ENCODE measurements at places on chromosomes 3 and 15. TPM values are rescaled to one million over a fixed set of nuclear protein-coding genes. Genes with fewer than 3 reads are reported as not detected.
A peak's percentile ranks its signal among the peaks of the same experiment; 100 is the strongest.

DNA sequence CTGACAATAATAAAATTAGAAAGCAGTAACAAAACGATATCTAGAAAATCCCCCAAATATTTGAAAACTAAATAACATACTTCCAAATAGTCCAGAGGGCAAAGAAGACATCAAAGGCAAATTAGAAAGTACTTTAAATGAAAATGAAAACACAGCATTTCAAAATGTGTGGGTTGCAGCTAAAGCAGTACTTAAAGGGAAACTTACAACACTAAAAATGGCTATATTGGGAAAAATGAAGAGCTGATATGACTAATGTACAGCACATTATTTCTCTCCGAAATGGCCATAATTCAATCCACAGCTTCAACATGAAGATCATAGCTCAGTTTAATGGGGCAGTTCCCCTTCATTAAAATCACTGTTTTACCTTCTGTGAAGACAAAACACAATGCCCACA is 71.9 kb downstream of the FBXL22 start:
- DNase-seq, result no peak

DNA sequence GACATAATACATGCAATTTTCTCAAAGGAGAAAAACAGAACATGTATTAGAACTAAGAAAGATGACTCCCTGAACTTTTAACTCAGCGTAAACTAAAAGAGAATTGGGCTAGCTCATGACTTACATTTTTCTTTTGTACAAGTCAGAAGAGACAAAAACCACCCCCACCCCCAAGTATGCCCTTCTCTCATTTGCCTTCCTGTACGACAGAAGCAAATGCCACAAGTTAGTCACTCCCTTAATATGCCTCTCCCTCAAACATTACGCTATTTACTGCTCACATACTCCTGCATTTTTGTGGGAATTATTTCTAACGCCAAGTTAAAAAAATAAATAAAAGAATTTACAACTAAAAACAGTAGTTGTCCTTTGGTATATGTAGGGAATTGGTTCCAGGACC is 22.0 kb downstream of the CPEB1 start:
- no peak for DNase-seq

DNA sequence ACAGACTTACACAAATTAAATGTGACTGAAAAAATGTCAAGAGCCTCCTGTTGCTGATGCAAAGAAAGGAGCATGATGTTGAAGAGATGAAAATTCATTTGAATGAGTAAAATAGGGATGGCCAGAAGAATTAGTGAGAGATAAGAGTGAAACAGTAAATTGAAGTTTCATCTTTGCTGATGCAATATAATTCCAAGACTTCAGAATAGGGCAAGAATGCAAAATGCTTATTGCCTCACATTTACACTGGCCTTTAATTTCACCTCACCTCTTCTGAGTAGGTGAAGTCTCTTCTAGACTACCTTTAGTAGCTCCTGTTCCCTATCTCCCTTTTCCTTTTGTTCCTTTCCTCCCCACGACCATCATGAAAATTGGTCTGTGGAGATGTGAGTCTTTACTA is 15.3 kb upstream of the MAPK6 start:
- DNase-seq, result no peak

GRCh38 chr3:71102111-71102983 is 481.2 kb downstream of the FOXP1 start:
- no peak for DNase-seq

GRCh38 chr3:49867871-49868321 is 1.8 kb downstream of the CAMKV start:
- no peak for DNase-seq

GRCh38 chr3:41598402-41599126 is 363.3 kb downstream of the ULK4 start:
- DNase-seq, result no peak

DNA sequence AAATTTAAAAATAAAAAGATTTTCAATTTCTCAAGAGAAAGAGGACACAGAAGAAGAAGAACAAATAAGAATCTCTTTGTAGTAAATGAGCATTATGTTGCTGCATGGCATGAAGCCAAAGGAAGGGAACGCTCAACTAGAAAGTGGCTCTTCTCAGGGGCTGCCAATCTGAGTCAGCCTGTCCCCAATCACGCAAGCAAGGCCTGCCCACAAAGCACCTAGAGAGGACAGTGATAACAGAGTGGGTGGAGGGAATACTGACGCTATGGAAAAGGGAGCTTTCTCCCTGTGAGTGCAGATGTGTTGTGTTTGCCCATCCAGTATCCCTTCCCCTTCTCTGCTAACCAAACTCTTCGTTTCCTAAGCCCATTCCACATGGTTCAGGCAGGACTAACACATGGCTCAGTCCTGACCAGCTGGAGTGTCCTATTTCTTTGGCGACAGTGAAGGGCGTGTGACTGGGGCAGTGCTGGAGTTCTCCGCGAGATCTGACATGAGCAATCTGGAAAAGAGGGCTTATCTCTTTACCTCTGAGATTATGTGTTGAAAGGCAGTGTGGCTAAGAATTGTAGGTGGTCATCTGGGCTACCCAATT is 14.2 kb downstream of the FBN1 start:
- no peak for DNase-seq

- DNase-seq, result peak; percentile 73
Observed at GRCh38 chr3:48425281-48425812, 4.5 kb downstream of the PLXNB1 start.

DNA sequence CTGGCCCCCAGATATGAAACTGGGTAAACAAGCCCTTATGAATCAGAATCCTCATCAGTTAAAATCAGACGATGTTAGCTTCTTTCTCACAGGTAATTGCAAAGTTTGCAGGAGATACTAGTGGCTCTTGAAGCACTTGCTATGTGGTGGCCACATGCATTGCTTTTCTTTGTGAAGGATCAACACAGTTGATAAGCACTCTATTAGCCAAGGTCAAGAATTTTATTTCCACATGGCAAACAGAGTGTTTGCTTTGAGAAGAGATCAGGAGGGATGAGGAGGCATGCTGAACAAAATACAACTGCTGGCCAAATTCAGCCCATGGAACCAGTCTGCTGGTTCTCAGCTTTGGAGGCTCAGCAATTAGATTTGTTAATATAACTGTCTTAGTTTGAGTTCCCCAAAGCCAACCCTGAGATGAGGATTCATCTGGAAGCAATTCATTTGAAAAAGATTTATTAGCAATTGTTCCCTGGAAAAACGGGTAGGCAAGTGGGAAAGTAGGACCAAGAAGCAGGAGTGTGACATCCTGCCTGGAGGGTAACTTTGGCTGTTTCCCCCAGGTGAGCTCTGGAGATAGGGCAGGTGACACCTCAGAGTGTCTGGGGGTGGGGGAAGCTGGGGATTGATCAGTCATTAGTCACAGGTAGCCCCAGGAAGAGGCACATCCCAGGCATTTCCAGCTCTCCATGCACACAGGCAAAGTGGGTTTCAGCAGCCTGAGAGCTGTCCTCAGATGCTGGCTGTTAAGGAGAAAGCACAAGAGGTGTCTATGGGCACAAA is 180.3 kb downstream of the ABHD5 start:
- no peak for DNase-seq

GRCh38 chr3:3689601-3690375 is 109.4 kb upstream of the LRRN1 start:
- no peak for DNase-seq

DNA sequence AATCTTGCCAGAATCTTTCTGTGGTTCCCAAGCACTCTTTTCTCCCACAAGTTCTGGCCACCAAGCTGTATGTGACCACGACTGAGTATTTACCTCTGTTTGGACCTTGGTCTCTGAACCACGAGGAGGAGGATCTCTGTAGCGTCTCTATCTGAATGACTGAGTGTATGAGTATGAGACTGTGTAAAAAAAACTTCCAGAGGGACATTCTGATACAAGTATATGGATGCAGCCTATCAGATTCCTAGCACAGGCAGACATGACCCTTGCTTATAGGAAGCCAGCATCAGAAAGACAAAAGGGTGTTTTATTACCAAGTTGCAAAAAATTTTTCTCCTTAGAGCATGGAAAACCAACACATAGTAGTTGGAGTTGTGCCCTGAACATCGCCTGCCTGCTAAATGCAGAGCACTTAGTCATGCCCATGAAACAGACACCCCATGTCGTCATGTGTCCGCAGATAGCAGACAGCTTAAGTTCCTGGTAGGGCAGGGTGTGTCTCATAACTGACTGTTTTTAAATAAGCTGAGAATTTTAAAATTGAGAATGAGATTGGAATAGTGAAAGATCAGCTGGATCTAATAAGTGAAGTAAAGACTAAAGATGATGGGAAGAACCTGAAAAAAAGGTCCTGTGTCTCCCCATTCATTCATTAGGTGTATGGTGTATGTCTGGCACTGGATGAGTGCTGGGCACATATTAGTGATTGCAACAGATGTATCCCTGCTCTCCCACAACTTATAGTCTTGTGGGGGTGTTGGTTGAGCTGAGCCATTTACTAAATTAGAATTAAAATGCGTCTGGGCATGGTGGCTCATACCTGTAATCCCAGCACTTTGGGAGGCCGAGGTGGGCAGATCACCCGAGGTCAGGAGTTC is 30.9 kb downstream of the DAG1 start:
- DNase-seq, result no peak

- DNase-seq, result no peak
Observed at GRCh38 chr15:45449395-45449794, 71.1 kb upstream of the GATM start.

DNA sequence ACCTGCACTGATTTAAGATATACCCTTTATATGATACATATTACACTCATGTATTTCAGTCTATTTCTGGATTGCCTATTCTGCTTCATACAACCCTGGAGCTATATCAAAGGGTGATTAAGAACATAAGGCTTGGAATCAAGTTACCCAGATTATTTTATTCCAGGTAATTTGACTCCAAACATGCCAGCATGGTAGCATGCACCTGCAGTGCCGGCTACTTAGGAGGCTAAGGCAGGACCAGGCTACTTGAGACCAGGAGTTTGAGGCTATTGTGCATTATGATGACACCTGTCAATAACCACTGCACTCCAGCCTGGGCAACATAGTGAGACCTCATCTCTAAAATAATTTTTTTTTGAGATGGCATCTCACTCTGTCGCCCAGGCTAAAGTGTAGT is 50.4 kb upstream of the NEO1 start:
- no peak for DNase-seq

DNA sequence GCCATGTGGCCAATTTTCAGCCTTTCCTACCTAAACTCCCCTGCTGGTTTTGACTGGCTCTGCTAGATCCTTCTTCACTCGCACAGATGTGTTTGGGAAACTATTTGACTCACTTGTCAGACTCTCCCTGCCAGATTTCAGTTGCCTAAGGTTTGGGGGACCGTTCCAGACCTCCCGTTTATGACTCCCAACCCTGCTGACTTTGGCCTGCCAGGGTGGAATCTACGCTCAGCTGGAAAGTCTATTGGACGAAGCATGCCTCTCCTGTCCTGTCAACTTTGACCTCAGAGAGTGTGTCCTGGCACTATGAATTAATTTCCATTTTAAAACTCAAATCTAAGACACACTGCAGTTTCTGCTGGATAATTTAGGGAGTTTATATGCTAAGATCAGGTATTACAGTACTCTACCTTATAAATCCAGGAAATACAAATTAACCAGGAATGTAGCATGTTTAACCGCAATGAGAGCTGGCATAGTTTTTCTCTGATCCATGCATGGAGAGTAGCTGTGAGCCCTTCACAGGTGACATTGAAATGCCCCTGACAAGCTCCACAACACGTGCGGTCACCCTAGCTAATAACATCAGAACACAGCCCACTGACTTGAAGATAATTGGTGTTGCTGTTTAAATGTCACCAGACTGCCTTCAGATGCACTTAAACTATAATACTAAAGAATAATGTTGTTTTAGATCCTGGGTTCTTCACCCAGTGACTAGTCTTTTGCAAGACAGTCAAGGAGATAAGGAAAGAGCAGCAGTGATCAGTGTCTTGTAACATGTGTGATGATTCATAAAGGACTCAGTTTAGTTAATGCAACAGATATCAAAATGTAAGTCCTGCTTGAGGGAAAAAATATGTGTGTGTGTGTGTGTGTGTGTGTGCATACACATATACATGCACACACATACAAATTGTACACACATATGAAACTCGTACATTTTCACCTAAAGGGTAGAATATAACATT is 223.0 kb upstream of the MCTP2 start:
- DNase-seq, result no peak

GRCh38 chr15:80777137-80777536 is 2.0 kb upstream of the CEMIP start:
- no peak for DNase-seq

- no peak for DNase-seq
Observed at GRCh38 chr3:179788996-179789395, 136.2 kb downstream of the USP13 start.

GRCh38 chr3:183698318-183698751 is 738 bp downstream of the YEATS2 start:
- DNase-seq, result no peak

GRCh38 chr3:138825336-138825735 is 9.4 kb downstream of the PIK3CB start:
- no peak for DNase-seq

GRCh38 chr15:89396723-89397652 is 62.4 kb upstream of the POLG start:
- no peak for DNase-seq

PAK6 gene
- 1.6 TPM for total RNA-seq

PRSS50 gene
- total RNA-seq, result 0.28 TPM

MCCC1 gene
- total RNA-seq, result 28.5 TPM

Data from ovary (tissue), 10 donors.